ENCODE measurements at places on chromosomes 5 and 9.

DNA sequence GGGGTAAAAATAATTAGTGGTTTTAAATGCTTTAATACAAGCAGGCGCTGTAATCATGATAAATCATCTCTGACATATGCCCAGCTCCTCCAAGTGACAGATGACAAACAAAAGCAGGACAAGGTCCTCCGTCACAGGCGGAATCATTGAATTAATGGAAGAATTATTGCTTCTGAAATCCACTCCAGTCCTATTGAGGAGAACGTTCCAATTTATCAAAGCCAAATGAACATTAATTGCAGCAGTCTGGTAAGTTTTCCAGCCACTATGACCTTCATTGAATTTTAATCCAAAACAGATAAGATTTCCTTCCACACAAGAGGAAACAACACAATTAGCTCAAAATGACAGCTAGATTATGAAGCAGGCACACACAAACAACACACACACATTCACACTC is 136.8 kb downstream of the ASTN2 start:
- H3K36me3 ChIP-seq: no peaks in the 10 kb centered on the region
- no peak for DNase-seq
- no peaks in the 10 kb centered on the region for H3K27me3 ChIP-seq
- no peaks in the 10 kb centered on the region for H3K4me1 ChIP-seq
- H3K4me3 ChIP-seq: no peak overlapping the region

- H3K4me1 ChIP-seq: peaks cover 6% of the 10 kb centered on the region
- no peaks in the 10 kb centered on the region for H3K36me3 ChIP-seq
- H3K27me3 ChIP-seq: no peaks in the 10 kb centered on the region
- no peak for DNase-seq
Measured at GRCh38 chr5:167937635-167937998, 353.8 kb upstream of the WWC1 start.

DNA sequence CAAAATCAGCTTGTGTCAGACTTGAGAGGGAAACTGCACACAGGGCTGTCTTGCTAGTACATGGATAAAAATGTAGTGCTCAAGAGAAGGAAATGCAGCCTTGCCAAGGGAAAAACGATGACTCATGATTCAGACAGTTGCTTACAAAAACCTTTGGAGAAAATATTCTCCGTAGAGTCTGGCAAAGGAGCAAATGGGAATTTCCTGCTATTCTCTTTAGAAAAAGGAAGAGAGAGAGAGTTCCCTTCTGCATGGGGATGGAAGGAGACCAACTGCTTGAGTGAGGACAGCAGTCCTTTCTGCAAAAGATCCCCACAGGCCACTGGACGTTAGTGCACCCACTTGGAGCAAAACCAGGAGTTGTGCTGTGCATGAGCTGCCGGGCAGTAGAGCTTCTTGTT is 7.6 kb downstream of the IFNB1 start:
- H3K27me3 ChIP-seq: peaks cover 13% of the 10 kb centered on the region
- no peak overlapping the region for H3K4me3 ChIP-seq
- H3K4me1 ChIP-seq: no peaks in the 10 kb centered on the region
- H3K27ac ChIP-seq: no peak overlapping the region
- DNase-seq: no peak

GRCh38 chr9:103397868-103398600 is 402.9 kb downstream of the CYLC2 start:
- no peaks in the 10 kb centered on the region for H3K4me1 ChIP-seq
- no peaks in the 10 kb centered on the region for H3K27me3 ChIP-seq
- DNase-seq: peak; percentile 6
- H3K4me3 ChIP-seq: no peak overlapping the region
- no peaks in the 10 kb centered on the region for H3K36me3 ChIP-seq

GRCh38 chr9:101533334-101534204 is at the start of gene RNF20:
TSS of gene RNF20 (plus strand) at chr9:101533853. CDS start at chr9:101535424, 1,571 bp downstream.
- H3K27me3 ChIP-seq: peaks cover 2% of the 10 kb centered on the region
- peak within 1 kb of the TSS; percentile 94 for H3K27ac ChIP-seq
- H3K4me3 ChIP-seq: peak within 1 kb of the TSS; percentile 85

GRCh38 chr9:38747941-38748340 is 28.0 kb upstream of the FAM240B start:
- H3K4me1 ChIP-seq: no peaks in the 10 kb centered on the region
- no peaks in the 10 kb centered on the region for H3K36me3 ChIP-seq
- H3K27me3 ChIP-seq: no peaks in the 10 kb centered on the region

GRCh38 chr9:131807144-131807983 is 67.5 kb upstream of the RAPGEF1 start:
- H3K36me3 ChIP-seq: no peaks in the 10 kb centered on the region
- H3K27me3 ChIP-seq: peaks cover 5% of the 10 kb centered on the region
- H3K4me1 ChIP-seq: no peaks in the 10 kb centered on the region

DNA sequence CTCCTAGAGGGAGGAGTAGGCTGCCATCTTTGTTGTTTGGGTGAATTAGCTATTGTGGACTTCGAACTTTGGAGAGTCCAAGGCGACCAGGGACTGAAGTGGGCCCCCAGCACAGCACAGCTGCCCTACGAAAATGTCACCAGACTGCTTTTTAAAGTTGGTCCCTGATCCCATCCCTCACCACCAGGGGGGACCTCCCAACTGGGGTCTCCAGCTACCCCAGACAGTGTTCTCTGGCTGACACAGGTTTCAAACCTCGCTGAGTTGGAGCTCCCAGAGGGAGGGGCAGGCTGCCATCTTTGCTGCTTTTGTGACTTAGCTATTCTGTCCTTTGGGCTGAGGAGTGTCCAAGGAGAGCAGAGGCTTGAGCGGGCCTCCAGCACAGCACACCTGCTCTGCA is 45.7 kb upstream of the ADRB2 start:
- H3K4me1 ChIP-seq: no peaks in the 10 kb centered on the region
- H3K27ac ChIP-seq: no peak overlapping the region
- peaks cover 32% of the 10 kb centered on the region for H3K27me3 ChIP-seq
- DNase-seq: no peak

DNA sequence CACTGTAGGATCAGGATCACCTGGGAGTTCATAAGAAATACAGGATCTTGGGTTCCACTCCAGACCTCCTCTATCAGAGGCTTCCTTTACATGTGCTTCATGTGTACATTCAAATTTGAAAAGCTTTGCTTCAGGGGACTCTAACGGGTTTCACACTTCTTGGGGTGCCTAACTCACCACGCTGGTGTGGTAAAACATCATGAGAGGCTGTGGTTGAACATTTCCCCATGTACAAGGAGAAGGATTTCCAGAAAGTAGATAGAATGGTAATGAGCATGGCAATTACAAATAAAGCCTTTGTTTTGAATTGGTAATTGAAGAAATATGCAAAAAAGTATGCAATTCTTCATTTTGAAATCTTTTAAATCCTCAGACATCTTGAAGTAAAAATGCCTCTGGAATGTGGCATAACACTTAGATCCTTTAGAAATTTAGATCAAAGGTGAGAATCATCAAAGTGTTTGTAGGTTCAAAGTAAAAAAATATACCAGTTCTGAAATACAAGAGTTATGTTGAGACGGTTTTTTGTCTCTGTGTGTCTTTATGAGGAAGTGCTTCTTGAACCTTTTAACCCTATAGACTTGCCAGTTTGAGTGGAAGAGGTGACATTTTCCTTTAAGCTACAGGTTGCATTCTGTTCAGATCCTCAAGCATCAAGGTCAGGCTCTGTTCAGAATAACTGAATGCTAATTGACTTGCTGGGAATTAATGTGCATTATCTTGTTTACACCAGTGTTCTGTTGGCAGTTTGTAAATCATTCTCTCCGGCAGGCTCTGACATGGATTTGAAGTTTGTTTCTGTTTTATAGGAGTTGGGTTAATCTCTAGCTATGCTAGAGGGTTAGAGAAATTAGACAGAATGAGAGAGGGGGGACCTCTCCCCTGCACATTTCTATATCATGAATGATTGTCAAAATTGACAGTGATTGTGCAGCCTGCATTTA is 415.3 kb downstream of the MAN2A1 start:
- no peak for DNase-seq
- no peak overlapping the region for H3K4me3 ChIP-seq
- peaks cover 26% of the 10 kb centered on the region for H3K4me1 ChIP-seq
- H3K27ac ChIP-seq: no peak overlapping the region
- H3K36me3 ChIP-seq: no peaks in the 10 kb centered on the region

- no peak overlapping the region for H3K27ac ChIP-seq
- H3K4me1 ChIP-seq: peaks cover 16% of the 10 kb centered on the region
- no peak overlapping the region for H3K4me3 ChIP-seq
- peaks cover 28% of the 10 kb centered on the region for H3K36me3 ChIP-seq
Measured at GRCh38 chr5:132953710-132954109, 9.7 kb downstream of the AFF4 start.

- H3K4me3 ChIP-seq: no peak overlapping the region
- H3K27ac ChIP-seq: no peak overlapping the region
- H3K36me3 ChIP-seq: no peaks in the 10 kb centered on the region
- DNase-seq: no peak
- no peaks in the 10 kb centered on the region for H3K27me3 ChIP-seq
Measured at GRCh38 chr5:23522553-23522952, 15.1 kb downstream of the PRDM9 start.
